WTC11 (cell line): ENCODE measurements at places on chromosomes 2 and 18.
A peak's percentile ranks its signal among the peaks of the same experiment; 100 is the strongest.

- DNase-seq, result no peak
Observed at GRCh38 chr18:48566589-48566988, 27.8 kb downstream of the CTIF start.

DNA sequence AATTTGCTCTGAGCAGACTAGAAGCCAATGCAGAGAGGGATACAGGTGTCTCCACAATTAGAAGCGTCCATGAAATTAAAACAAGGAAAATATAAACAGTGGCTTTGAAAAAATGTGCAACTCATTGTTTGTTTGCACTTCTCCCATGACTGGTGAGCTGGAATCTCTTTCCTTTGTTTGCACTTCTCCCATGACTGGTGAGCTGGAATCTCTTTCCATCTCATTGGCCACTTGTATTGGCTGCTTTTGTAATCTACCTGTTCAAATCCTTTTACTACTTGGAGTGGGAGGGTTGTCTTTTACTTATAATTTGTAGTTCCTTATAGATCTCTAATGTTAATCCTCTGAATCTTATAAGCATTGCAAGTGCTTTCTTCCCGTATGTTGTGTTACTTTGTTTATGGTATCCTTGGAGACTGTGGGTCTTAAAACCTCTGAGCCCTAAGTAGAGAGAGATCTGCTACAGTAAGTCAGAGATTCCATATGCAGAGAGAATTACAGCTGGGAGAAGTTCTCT is 94.1 kb downstream of the RTN4 start:
- DNase-seq, result no peak

GRCh38 chr2:238114851-238115660 is 14.9 kb downstream of the ESPNL start:
- peak; percentile 12 for DNase-seq

GRCh38 chr18:3709205-3709604 is 259.2 kb downstream of the TGIF1 start:
- DNase-seq, result no peak

DNA sequence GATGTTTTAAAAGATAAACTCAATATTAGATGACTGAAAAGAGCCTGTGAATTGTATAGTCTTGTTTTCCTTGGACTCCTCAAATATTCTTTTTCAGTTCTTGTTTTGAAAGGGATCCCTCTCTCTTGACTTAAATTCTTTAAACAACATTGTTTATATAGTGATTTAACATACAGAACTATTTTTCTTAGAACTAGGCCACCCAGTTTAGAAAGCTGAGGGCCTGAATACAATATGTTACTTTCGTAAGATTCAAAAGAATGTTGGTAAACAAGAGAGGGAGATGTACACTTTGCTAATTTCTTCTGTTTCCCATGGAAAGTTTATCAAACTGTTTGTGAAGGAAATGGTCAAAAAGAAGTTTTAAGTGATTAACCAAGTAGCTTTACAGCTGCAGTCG is 5.5 kb upstream of the TSPYL6 start:
- DNase-seq, result no peak

DNA sequence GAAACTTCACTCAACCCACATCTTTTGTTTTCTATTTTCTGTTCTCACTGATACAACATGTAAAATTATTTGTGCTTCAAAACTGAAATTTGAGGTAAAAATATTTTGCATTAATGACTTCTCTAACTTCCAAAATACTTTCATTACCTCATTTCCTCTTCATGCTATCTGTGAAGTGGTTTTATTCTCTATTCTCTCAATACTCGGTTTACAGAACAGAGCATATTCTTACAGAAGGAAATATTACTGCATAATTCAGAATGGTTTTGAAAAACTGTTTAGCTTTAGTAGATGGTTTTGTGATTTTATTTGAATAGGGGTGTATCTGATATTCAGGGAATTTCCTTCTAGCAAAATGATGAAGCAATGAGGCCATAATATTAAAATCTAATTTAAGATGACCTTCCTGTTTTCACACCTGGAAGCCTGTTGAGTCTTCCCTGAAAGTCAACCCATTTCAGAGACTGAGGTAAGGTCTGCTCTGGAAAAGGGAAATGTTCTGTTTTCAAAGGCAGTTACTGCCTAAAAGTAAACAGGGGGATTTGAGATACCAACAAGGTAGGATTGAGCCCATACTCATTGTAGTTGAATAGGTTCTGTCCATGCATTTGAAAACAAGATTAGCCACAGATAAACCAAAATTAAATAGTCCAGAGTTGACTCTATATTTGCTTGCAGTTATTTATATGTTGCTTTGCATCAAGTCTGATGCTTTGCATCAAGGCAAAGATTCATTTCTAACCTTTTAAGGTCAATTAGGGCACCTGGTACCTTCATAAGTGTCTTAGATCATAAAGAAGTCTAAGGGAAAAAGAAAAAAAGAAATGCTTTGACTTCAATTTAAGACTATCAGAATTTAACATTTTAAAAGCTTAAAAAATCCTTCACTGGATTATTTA is 50.8 kb upstream of the PEX13 start:
- DNase-seq, result no peak

- no peak for DNase-seq
Observed at GRCh38 chr2:197273485-197273884, 37.1 kb downstream of the ANKRD44 start.

GRCh38 chr2:17788773-17789172 is 27.5 kb upstream of the MSGN1 start:
- DNase-seq, result no peak

- no peak for DNase-seq
Observed at GRCh38 chr2:132400169-132400900, 16.3 kb upstream of the GPR39 start.

GRCh38 chr2:191946471-191947182 is 99.7 kb upstream of the CAVIN2 start:
- no peak for DNase-seq

- DNase-seq, result no peak
Observed at GRCh38 chr2:216179015-216179414, 69.9 kb downstream of the XRCC5 start.

DNA sequence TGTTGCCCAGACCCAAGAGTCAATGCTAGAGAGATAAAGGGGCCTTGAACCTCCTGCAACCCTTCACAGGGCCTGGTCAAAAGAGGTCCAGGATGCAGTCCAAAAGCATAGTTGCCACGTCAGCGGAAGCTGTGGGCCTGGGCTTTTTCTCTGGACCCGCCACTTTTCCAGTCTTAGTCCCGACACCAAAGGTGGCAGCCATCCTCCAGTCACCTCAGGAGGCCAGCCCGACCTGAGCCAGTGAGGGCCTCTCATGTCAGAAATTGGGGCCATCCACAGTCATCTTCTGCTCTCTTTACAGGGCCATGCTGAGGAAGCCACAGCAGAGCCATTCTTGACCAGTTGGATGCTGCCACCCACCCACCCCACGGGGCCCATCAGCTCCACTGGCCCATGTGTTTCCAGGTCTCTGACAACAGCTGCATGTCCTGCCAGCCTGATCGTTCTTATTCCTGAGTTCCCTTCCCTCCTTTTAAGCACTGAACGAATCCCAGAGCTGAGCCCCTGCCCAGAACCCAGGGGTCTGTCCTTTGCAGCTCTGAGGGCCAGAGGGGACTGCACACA is 34.1 kb upstream of the KLHL29 start:
- no peak for DNase-seq

- no peak for DNase-seq
Observed at GRCh38 chr2:230203110-230203676, 16.6 kb downstream of the SP110 start.

DNA sequence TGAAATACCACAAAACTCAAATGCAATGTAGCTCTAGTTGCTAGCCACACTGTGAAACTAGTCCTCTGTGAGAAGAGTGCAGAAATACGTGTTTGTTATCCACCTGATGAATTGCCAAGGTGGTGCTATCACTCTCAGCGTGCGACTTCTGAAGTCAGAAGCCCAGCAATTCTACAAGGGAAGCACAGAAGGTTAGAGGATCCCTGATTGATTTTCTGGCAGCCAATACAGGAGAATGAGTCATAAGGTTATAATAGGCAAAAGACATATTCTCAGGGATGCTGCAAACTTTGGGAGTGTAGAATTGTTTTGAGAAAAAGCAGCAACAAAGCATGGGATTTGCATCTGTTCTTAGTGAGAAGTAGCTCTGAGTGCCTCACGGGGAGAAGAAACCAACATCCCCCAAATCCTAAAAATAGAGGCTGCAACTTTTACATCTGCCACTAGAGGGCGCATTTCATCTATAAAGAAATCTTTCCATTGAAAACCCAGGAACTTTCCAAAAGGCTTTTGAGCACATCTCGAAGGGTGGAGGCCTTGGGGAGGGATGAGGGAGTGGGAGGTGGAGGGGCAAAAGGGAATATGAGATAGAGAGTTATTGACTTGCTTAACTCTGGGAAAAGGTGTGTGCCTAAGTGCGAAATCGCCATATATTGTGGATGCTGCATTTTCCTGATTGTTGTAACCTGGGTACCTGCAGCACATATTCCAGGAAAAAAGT is 78.0 kb downstream of the TMEM182 start:
- DNase-seq, result peak; percentile 39

- no peak for DNase-seq
Observed at GRCh38 chr18:7803956-7804469, 236.9 kb downstream of the PTPRM start.

DNA sequence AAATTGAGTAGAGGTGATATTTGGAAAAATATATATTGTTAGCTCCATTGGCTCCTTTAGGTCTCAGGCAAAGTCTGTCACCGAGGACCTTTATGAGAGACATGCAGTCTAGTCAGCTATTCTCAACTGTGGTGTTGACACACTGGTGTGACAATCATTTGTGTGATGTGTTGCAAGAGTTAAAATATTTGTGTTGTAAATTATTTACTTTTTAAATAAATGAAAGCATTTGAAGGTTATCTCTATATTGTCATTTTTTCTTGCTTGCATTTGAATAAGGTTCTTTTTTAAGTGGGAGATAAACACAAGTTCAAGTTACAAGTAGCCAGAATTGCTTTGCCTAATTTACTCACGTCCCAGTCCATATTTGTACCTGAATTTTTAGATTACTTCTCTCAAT is 4.3 kb downstream of the REL start:
- no peak for DNase-seq

DNA sequence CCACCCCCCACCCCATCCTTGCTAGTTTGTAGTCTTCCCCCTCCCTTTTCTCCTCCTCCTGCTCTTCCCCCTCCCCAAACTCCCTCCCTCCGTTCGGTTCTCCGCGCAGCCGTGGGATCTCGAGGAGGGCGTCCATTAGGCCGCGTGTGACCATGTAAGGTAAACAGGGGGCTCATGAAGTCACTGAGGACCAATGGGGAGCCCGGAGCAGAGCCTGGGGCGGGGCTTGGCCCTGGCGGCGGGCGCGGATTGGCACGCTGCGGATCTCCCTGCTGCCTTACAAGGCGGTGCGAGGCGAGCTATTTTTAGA is 246 bp upstream of the KLF7 start:
- DNase-seq, result peak; percentile 99

DNA sequence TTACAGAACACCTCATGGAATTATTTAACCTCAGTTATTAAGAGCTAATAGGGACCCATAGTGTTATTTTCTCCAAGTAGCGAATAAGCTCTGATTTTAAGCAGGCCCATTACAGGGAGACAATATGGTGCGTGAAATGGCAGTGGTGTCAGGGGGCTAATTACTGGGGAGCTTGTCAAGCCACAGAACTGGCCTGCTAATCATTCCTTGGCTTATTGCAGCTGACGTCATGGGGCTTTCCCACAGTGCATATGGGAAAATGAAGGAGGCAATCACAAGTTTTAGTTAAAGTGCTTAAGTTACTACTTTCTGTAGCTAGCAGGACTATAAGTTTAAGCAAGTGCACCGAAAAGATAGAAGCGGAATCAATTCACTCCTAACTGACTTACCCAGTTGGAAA is 262.5 kb downstream of the TGIF1 start:
- no peak for DNase-seq

DNA sequence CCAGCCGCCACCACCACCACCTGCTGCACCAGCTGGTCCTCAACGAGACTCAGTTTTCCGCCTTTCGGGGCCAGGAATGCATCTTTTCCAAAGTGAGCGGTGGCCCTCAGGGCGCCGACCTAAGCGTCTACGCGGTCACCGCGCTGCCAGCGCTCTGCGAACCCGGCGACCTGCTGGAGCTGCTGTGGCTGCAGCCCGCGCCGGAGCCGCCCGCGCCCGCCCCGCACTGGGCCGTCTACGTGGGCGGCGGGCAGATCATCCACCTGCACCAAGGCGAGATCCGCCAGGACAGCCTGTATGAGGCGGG is 1.6 kb downstream of the LRATD1 start:
- DNase-seq, result no peak

GRCh38 chr2:96336873-96337272 is 1.3 kb downstream of the NCAPH start:
- DNase-seq, result no peak
